Adrenal gland (tissue), 19 donors: ENCODE measurements at places on chromosomes 12 and 14.

DNA sequence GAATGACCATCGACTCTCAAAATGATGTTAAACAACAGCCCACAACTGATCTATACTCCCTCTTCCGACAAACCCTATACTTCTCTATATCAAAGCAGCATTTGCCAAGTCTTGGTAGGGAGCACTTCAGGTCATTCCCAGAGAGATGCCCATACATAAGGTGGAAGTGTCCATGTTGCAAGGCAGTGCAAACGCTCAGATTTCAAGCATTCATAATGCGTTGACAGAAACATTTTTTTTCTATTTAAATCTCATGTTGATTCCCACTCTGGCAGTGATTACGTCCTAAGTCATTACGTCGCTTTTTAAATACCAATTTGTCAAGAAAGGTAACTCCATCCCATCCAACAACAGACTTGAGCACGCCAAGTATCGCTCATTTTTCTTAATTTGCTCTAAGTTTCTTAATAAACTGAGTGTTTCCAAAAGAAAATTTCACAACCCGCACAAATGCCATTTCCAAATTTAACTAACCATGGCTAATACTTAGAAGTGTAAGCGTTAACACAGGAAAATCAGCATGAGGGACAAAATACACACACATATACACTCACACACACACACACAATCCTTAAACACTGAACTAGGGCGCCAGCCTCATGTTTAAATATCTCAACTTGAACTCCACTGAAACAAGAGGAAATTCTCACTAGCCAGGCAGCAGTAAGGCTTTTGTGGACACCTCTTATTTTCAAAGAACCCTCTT, 1.1 kb downstream of the GXYLT1 start:
- H3K4me3 ChIP-seq, result peak overlapping the region; percentile 67
- no peaks in the 10 kb centered on the region for H3K27me3 ChIP-seq
- peak overlapping the region; percentile 93 for H3K27ac ChIP-seq

DNA sequence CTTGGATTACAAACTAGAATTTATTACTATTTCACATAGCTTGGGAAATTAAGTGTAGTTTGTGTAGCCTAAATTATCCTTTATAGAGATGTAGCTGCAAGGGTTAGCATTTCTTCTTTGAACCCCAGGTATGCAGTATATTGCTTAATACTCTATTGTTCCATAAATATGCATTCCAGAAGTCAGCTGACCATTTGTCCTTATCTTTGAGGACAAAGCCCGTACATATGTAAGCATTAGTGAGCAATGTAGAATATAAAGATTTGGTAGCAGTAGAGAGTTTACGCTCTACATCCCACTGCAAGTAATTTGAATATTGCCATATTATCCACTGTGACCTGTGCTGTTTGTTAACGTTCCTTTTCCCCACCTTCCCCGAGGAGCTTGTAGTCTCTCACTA, 26.9 kb downstream of the PPM1A start:
- peaks cover 60% of the 10 kb centered on the region for H3K4me1 ChIP-seq
- H3K27me3 ChIP-seq, result no peaks in the 10 kb centered on the region
- H3K27ac ChIP-seq, result no peak overlapping the region
- no peak overlapping the region for H3K4me3 ChIP-seq

- H3K4me3 ChIP-seq, result no peak overlapping the region
- H3K27me3 ChIP-seq, result no peaks in the 10 kb centered on the region
- H3K27ac ChIP-seq, result no peak overlapping the region
- no peaks in the 10 kb centered on the region for H3K4me1 ChIP-seq
These were observed 134.2 kb downstream of the UNC79 start for GRCh38 chr14:93564918-93565317.

GRCh38 chr12:44431647-44432343, 444.3 kb downstream of the NELL2 start:
- H3K27me3 ChIP-seq, result no peaks in the 10 kb centered on the region
- no peak overlapping the region for H3K27ac ChIP-seq
- H3K36me3 ChIP-seq, result no peaks in the 10 kb centered on the region
- no peaks in the 10 kb centered on the region for H3K4me1 ChIP-seq
- DNase-seq, result no peak
- H3K4me3 ChIP-seq, result no peak overlapping the region

GRCh38 chr14:49677643-49678042, 10.4 kb downstream of the POLE2 start:
- DNase-seq, result no peak
- no peaks in the 10 kb centered on the region for H3K27me3 ChIP-seq
- no peak overlapping the region for H3K27ac ChIP-seq
- H3K4me3 ChIP-seq, result no peak overlapping the region

DNA sequence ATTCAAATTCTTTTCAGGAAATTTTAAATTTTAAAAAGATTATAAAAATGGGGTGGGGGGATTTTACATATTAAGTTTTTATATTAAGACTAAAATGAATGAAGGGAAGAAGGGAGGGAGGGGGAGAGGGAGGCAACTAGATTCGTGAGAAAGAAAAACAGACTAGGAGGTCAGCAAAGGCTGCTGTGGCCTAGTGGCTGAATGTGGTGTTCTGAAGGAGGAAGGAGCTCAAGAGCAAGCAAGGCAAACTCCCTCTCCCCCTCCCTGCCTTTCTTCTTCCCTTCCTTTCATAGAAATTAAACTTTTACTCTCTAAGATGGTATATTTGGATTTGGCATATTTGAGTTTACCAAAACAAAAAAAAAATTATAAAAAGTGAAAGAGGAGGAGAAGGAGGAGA, 18.1 kb downstream of the DYRK2 start:
- no peak for DNase-seq
- no peak overlapping the region for H3K4me3 ChIP-seq
- peaks cover 6% of the 10 kb centered on the region for H3K4me1 ChIP-seq

DNA sequence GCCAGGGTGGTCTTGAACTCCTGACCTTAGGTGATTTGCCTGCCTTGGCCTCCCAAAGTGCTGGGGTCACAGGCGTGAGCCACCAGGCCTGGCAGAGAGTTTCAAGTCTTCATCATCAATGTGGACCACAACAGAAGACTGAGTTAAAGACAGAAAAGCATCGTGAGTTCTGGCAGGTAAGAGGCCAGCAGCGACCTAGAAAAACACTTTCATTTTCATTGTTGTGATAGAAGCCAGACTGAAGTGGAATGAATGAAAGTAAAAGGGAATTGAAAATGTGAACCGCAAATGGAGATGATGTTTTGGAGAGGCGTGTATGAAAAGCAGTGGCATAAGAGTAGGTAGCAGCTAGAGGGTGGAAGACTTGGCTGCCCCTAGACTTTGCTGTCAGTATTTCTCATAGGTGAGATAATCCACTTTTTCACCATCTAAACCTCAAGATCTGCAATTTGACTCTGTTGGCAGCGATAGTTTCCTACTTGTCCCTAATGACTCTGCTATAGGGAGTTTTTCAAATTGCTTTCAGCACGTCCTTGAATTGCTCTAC, 47.1 kb upstream of the PLEKHA5 start:
- H3K27me3 ChIP-seq, result no peaks in the 10 kb centered on the region
- no peaks in the 10 kb centered on the region for H3K36me3 ChIP-seq
- H3K4me1 ChIP-seq, result no peaks in the 10 kb centered on the region

GRCh38 chr12:106247674-106248311, at the start of gene CKAP4:
TSS of gene CKAP4 (minus strand) at chr12:106248020. CDS start at chr12:106247851, 169 bp downstream.
- H3K4me3 ChIP-seq, result peak within 1 kb of the TSS; percentile 41
- peaks cover 55% of the 10 kb centered on the region for H3K4me1 ChIP-seq
- no peaks in the 10 kb centered on the region for H3K36me3 ChIP-seq

DNA sequence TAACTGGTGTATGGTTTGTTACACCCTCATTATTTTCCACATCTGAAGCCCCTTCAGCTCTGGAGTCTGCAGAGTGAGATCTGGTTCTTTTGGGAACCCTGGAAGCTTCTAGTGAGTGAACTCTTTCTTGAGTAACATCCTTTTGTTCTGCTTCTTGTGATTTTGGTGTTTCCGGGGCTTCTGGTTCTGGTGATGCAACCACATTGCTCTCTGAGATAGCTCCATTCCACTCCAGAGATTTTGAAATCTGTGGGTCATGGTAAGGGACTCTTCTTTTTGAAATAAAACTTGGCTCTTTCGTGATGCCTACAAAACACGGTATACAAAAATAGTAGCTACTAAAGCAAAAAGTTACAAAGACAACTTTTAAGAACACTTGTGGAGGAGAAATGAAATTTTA, 5.4 kb downstream of the MDM1 start:
- DNase-seq, result no peak
- no peak overlapping the region for H3K27ac ChIP-seq
- no peaks in the 10 kb centered on the region for H3K36me3 ChIP-seq
- peaks cover 4% of the 10 kb centered on the region for H3K4me1 ChIP-seq
- H3K27me3 ChIP-seq, result no peaks in the 10 kb centered on the region

DNA sequence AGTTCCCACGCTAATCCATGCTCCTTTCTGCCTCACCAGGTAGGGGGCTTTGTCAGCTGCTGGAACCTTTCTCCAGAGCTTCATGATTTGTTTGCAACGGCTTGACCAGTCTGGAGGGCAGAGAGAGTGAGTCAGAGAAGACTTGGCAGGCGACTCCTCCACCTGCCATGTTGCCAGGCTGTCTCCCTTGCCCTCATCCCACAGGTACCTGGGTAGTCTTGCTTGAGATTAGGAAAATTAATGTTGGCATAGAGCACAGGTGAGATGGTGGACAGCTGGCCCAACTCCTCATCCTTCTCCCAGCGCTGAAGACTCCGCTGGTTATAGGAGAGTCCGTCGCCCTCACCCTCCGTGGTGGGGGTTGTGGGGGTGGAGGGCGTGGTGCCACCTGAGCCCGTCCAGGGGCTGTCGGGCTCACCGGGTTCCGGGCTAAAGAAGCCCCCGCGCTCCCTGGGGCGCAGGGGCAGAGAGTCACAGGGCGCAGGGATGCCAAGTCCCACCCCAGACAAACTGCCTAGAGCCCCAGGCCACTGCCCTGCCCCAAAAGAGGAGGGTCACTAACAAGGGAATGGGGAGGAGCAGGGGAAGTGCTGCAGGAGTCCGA, 18.6 kb downstream of the KMT2D start:
- no peaks in the 10 kb centered on the region for H3K4me1 ChIP-seq
- no peak overlapping the region for H3K27ac ChIP-seq
- no peaks in the 10 kb centered on the region for H3K27me3 ChIP-seq
- no peak overlapping the region for H3K4me3 ChIP-seq
- no peaks in the 10 kb centered on the region for H3K36me3 ChIP-seq
- no peak for DNase-seq
